Brain microvascular endothelial cell (primary cell): ENCODE measurements at places on chromosomes 16 and 17.

DNA sequence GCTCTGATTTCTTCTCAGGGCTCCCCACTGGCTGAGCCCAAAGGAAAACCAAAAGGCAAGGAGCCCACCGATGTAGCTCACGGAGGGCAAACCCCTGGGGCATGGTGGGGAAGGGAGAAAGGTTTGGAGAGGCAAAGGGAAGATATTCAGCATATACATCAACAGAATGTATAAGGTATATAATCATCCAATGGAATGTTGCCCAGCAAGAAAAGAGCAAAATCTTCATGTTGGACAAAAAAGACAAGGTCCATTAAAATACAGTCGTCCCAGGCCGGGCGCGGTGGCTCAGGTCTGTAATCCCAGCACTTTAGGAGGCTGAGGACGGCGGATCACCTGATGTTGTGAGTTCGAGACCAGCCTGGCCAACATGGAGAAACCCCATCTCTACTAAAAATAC is 1.6 kb downstream of the CPPED1 start:
- no peak for DNase-seq

- DNase-seq, result no peak
Observed at GRCh38 chr16:68081861-68082628, 3.1 kb upstream of the NFATC3 start.

DNA sequence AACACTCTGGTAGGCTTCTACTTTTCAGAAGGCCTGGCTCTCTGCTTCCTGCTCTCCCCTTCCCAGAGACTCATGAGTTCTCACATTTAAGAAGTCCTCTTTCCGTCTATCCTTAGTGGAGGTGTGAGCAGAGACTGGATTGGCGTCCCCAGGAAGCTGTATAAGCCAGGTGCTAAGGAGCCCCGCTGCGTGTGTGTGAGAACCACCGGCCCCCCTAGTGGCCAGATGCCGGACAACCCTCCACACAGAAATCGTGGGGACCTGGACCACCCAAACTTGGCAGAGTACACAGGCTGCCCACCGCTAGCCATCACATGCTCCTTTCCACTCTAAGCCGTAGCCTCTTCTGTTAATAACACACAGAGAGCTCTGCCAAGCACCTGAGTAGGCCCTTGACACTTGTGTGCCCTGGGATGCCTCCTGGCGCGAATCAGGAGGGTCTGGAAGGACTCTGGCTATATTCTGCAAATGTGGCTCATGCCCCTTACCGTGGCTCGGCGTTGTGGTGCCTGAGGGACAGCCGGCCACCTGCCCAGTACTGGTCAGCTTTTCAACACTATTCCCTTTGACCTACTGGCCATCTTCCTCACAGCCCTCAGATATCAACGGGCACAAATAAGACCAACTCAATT is 13.9 kb downstream of the CYB5D2 start:
- no peak for DNase-seq

- no peak for DNase-seq
Observed at GRCh38 chr17:47696717-47697642, 3.0 kb downstream of the TBKBP1 start.

DNA sequence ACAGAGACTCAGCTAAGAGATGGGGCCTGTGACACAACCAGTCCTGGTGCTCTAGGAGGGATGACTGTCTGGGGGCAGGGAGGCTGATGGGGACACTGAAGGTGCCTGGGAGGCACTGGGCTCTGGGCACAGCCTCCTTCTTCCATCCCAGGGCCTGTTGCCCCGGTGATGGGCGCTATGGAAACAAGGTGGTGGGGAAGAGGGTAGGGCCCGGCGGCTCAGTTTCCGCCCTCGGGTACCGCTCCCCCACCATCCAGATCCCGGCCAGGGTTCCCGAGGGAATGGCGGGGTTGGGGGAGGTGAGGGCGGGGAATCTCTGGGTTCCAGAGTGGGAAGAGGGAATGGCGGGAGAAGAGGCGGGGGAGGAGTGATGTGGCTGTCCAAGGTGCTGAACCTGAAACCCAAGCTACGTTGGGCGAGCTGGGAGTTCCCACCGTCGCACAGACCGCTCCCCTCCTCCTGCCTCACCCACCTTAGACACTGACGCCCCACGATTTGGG is 981 bp downstream of the KCNH4 start:
- no peak for DNase-seq

GRCh38 chr17:44304651-44305050 is 3.8 kb upstream of the RUNDC3A start:
- no peak for DNase-seq

DNA sequence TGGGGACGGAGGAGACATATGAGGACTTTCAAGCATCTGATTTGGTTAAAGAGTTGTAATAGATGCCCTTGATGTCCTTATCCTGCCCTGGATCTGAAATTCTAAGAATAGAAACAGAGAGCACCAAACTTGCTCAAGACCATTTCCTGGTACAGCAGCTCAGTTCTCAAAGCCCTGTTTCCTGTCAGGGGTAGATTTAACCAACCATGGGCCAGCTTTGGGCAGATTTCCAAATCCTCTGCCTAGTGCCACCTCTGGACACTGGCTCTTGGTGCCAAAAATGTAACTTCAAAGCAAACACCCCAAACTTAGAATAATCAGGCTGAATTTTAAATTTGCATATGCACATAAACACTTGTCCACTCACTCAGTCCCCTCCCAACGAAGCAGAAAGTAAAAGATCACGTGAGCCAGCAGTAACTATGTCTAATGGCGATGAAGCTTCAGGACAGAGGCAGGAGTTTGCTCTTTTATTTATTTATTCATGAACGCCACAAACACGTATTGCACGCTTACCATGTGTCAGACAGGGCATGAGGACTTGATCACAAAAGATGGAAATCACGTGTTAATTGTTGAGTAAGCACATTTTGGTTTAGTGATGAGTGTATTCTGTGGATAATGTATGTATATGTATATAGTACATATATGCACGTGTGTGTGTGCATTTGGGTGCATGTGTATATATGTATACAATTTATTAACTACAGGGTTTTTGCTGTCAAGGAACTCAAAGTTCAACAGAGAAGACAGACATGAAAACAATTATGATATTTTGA is 23.1 kb upstream of the SDK2 start:
- DNase-seq, result no peak

- no peak for DNase-seq
Observed at GRCh38 chr17:81285894-81286293, 9.2 kb downstream of the SLC38A10 start.

DNA sequence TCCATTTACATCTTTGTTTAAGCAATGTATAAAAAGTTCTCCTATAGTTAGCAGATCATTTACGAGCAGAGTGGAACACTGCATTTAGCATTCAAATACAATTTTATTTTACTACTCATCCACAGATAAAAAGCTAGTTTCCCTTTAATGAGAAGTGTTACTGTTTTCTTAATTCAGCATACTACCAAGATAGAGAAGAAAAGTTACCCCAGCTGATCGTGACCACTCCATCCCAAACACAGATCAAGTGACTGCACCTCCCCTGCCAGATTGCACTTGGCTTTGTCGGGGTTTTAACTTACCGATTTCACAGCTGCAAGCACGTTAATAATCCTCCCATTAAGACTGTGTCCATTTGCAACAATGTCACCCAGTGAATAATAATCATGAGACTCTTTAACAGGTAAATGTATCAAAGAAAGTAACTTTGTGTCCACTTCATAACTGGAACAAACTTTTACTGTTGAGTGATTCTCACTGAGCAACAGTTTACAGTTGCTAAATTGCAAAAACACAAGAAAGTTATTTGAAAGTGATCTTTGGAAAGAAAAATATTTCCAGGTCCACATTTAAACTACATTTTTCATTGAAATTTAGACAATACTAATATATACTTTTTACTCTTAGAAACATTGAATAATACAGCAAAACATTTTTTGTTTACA is 14.4 kb downstream of the MEIOB start:
- no peak for DNase-seq

- no peak for DNase-seq
Observed at GRCh38 chr16:52953215-52953614, 99.5 kb downstream of the CHD9NB start.

GRCh38 chr17:1201132-1201702 is 21.4 kb upstream of the ABR start:
- no peak for DNase-seq

DNA sequence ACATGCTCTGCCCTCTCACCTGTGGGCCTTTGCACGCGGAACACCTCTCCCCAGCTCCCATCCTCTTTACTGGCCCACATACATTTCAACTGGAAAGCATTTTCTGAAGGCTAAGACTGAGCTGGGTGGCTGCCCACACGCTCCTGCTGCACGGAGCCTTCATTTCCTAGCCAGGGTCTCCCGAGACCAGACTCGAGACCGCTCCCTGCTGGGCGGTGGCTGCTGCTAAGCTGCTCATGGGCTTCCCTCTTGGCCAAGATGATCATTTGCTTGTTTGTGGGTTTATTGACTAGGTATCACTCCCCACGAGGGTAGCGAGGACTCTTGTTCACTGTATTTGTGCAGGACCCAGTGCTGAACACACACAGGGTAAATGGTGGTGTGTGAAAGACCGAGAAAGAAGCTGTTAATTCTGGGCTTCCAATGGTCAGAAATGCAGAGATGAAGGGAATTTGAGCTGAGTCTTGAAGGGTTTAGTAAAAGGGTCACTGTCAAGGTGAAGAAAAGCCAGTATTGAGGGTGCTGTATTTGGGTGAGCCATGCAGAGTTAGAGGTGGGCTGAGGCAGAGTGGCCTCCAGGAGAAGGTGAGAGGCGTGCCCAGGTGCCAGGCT is 907 bp downstream of the TRAPPC2L start:
- peak; percentile 75 for DNase-seq

- DNase-seq, result no peak
Observed at GRCh38 chr16:10600782-10601443, 20.5 kb upstream of the EMP2 start.

- DNase-seq, result no peak
Observed at GRCh38 chr17:66171172-66171571, 20.8 kb downstream of the CEP112 start.

GRCh38 chr16:24069036-24069590 is 187.0 kb upstream of the CACNG3 start:
- DNase-seq, result no peak

GRCh38 chr17:38544839-38545209 is 60.9 kb downstream of the SRCIN1 start:
- DNase-seq, result no peak

GRCh38 chr16:19898924-19899604 is 14.4 kb upstream of the GPRC5B start:
- DNase-seq, result peak; percentile 63

GRCh38 chr17:62935098-62935497 is 30.9 kb upstream of the TANC2 start:
- DNase-seq, result no peak

DNA sequence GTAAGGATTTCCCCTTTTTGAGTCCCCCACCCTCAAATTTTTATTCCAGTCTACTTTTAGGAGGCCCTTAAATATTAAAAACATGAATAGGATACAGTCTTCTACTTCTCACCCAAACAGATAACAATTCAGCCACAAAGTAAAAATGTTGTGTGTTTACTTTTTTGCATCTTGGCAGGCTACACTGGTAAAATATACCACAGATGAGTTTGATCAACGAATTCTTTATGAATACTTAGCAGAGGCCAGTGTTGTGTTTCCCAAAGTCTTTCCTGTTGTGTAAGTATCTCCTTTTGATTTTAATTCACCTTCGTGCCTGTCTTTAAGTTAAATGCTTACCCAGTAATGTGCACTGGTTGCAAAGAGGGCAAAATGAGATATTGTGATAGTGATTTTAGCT is 34.4 kb upstream of the RAB11FIP4 start:
- DNase-seq, result no peak

DNA sequence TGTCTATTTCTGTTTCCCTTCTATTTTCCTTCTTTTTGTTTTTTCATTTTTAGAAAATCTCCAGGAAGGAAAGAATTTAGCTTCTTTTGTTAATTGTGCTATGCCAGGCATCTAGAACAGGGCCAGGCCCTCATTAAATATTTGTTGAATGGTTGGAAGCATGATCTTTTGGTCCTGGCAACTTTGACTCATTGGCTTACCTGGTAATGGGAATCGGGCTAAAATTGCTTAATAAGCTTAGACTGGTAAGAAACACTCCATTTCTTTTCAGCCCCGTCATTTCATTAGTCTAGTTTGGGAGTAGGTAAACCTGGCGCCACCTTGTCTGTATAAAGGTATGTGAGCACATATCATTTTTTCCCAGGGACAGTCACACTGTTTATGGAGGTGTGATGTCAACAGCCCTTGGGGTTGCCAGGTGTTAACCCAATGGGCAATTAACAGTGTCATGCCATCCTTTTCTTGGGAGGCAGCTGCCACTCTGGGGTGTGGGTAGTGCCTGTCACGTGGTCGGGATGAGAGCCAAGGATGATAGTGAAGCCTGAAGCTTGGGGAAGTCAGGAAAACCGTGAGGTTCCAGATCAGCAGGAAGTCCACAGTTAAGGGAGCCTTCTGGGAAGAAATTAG is 9.5 kb upstream of the NDEL1 start:
- DNase-seq, result no peak

DNA sequence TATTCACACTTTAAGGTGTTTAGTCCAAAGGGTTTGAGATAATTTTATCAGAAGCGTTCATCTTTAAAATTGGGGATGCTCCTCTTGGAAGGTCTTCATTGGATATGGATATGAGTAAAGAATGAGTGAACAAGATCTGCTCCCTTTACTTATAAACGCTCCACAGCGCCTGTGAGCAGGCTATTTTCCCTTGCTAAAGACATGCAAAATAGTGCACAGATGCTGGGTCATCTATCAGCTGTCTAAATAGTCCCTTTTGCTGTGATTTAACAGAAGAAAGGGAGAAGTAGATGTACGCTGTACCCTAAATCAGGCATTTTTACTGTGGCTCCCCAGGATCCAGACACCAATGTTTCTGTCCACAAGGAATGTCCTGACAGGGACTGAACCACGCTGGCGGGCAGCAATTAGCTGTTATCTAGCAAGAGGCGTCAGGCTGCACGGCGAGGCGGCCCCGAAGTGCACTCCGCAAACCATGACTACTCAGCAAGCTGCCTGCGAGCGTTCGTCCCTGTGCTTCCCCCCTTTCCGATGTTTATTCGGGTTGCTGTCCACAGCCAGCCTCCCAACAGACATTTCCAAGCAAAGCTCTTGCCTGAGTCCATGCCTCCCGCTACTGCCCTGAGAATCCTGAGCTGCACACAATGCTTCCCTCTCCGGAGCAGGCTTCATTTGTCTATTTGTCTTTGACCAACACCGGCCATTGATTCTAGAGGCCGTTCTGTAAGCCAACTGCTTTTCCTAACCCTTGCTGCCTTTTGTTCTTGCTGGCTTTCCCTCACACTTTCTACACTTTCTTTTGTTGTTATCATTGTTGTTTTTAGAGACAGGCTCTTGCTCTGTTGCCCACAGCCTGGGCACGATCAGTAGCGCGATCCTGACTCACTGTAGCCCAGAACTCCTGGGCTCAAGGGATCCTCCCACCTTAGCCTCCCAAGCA is 55.7 kb upstream of the CNEP1R1 start:
- peak; percentile 5 for DNase-seq
